Activated CD8-positive, alpha-beta memory T cell treated with anti-CD3 and anti-CD28 coated beads for 48 hours (primary cell): ENCODE measurements at places on chromosomes 13 and 19.

DNA sequence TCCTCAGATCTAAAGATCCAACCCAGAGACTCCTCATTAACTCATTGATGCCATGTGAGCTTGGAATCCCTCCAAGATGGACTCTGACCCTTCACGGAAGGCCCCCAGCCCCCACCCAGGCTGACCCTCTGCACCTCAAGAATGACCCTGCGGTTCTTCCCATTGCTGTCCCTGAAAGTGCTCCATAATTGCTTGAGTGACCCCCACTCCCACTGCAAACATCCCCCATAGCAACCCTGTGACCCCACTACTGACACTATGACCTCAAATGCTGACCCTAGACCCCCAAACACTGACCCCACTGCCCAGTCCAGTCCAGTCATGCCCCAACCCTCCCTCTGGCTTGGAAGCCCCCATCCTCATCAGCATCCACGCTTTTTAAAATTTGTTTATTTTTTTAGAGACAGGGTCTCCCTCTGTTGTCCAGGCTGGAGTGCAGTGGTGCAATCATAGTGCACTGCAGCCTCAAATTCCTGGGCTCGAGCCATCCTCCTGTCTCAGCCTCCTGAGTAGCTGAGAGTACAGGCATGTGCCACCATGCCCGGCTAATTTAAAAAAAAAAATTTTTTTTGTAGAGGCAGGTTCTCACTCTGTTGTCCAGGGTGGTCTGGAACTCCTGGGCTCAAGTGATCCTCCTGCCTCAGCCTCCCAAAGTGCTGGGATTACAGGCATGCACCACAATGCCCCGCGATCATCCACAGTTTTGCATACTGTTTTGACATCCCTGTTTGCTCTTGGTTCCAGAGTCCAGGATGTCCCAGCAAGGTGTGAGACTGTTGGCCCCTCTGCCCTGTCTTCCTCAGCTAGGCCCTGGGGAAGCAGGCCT lies 855 bp downstream of the LYL1 start:
- DNase-seq = no peak

- DNase-seq = no peak
Measured at GRCh38 chr13:34216256-34216655, 398.3 kb downstream of the RFC3 start.

DNA sequence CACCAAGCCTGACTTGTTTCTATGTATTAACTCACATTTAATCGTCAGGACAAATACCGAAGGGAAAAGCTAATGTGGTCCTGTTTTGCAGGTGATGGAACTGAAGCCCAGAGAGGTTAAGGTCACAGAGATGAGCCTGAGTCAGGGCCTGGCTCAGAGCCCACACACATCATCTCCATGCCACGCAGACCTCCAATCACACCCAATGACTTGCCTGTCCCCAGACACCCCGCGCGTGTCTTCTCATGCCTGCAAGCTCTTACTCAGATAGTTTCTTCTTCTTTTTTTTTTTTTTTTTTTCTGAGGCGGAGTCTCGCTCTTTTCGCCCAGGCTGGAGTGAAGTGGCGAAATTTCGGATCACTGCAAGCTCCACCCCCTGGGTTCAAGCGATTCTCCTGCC lies 16.4 kb downstream of the SIX5 start:
- DNase-seq = no peak

DNA sequence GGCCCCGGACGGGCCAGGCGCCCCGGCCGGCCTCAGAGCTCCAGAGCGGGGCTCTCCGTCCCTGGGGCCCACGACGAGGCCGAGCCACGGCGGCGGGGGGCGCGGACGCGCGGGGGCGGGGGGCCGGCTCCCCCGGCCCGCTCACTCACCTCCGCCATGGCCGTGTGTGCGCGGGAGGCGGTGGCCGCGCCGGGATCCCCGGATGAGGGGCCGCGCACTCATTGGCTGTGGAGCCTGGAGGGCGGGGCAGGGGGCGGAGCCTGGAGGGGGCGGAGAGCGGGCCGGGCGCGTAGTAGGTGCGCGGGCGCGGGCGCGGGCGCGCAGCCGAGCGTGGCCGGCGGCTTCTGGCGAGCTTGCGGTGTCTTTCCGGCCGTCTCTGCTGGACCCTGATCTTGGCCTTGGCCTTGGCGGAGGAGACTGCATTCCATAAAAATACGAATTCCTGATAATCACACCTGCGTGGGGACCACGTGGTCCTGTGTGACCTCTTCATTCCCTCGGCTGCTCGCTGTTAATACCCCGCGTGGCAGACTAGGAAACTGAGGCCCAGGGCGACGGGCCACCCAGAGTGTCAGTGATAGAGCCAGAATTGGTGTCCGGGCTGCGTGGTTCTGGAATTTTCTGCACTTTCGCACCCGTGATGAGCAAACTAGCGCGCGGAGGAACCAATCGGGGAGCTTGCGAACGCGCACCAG lies at the start of gene MIER2:
Gene MIER2, minus strand, starts transcription at position 172 of the 695 bp plus-strand sequence. Its CDS starts 14 bp downstream, at position 158.
- peak; percentile 88 for DNase-seq

DNA sequence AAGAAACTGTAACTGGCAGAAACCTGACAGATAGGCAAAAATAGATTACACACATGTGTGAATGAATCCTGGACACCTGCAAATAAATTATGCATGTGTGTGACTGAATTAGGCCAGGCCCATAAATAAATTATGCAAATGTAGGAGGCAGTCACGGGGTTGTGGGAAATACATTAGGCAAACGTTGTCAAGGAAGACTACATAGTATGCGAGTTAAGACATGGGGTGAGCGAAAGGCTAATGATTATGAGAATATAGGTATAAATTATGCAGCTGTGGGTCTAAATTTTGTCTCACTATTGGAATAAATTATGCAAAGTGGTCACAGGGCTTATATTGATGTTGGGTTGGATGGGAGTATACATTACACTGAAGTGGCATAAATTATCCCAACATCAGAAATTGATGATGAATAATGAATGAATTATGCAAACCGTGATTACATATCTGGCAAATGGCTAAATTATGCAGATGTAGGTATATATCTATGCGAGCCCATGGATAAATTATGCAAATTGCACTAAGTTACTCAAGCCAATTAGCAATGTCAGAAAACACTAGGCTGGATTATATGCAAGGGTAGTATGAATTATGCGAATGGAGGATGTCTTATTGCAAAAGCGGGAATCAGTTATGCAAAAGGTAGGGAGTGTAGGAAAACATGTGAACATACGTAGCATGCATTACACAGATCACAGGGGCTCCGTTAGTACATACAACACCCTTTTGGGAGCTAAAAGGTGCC lies 6.8 kb downstream of the SLC8A2 start:
- DNase-seq = no peak

GRCh38 chr19:45764945-45765701 lies 3.9 kb downstream of the SIX5 start:
- DNase-seq = no peak

- no peak for DNase-seq
Measured at GRCh38 chr19:18418029-18418482, 1.1 kb upstream of the SSBP4 start.

DNA sequence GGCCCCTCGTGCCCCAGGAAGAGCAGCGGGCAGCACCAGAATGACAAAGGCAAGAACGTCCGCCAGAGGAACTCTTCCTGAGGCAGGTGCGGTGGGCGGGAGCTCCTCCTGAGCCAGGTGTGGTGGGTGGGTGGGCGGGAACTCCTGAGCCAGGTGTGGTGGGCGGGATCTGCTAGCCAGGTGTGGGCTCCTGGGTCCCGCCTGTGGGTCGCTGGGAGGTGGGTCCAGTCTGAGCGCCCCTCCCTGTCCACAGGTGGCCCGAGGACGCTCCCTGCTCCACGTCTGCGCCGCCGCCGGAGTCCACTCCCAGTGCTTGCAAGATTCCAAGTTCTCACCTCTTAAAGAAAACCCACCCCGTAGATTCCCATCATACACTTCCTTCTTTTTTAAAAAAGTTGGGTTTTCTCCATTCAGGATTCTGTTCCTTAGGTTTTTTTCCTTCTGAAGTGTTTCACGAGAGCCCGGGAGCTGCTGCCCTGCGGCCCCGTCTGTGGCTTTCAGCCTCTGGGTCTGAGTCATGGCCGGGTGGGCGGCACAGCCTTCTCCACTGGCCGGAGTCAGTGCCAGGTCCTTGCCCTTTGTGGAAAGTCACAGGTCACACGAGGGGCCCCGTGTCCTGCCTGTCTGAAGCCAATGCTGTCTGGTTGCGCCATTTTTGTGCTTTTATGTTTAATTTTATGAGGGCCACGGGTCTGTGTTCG lies 7.0 kb upstream of the HCN2 start:
- DNase-seq = no peak

DNA sequence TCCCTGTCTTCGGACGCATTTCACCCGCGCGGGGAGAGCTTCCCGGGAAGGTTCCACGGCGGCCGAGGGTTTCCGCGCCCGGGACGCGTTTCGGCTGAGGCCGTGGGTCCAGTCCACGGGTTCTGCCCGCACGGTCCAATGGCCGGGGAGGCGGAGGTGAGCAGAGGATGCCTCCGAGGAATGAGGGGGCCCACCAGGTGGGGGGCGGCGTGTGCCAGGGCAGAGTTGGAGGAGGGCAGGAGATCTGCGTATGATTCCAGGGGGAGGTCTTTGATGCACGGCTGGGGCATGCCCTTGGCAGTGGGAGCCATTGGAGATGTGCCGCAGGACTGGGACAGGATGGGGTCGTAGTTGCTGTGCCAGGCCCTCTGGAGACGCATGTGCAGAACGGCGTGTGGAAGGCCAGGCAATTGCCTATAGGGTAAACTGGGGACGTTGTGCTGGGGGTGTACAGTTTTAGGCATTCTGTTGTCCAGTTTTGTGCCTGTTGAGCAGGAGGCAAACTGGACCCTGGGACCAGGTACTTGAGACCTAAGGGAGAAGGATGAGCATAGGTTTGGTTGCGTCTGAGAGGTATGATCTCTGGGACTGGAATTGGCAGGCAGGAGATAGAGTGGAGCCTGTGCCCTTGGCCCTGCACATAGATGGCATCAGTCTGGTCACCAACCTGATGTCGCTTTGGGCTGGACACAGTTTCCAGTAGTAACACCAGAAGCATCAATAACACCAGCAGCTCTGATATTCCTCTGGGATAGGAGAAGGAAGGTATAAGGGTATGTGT lies 751 bp downstream of the ZNF584 start:
- no peak for DNase-seq

DNA sequence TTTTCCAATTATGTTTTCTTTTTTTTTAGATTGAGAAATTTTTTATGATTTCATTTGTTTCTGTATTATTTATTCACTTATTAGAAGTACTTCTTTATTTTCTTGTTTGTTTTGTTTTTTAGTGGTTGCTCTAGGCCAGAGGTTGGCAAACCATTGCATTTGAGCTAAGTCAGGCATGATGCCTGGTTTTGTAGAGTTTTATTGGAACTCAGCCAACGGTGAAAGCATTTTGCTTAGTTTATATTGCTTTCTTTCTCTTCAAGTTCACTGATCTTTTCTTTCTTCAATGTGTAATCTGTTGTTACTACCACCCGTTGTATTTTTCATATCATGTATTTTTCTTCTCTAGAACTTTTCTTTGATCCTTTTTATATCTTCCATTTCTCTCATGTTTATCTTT lies 19.7 kb downstream of the ZNF567 start:
- no peak for DNase-seq
